ENCODE measurements at places on chromosomes 2 and 18. TPM values are rescaled to one million over a fixed set of nuclear protein-coding genes. Genes with fewer than 3 reads are reported as not detected.

The ARHGAP15 gene
- total RNA-seq: 1.2 TPM

The QPCT gene
- total RNA-seq: 7.4 TPM

The CTAGE1 gene
- total RNA-seq: not detected

The RND3 gene
- total RNA-seq: 118 TPM

The KCNS3 gene
- 3.5 TPM for total RNA-seq

The NYAP2 gene
- not detected for total RNA-seq

The ASAP2 gene
- total RNA-seq: 75.1 TPM

DNA sequence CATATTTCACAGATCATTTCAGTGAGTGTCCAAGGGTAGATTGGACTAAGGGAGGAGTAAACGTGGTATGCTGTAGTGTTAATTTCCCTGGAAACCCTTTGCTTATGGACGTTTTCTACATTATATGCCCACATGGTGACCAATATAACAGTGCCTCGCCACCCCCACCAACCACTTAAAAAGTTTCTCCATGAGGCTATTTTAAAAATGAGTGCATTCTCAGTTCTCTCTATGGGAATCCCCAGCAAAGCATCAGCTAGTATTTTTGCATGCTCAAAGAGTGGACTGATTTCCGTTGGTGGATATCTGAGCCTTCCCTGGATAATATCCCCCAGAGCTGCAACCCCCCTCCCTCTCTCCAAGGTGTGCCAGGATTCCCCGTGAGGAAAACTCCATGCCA, 73.2 kb downstream of the TGFA start:
- no peak for DNase-seq

GRCh38 chr18:67108894-67109293, 407.6 kb downstream of the DSEL start:
- DNase-seq: no peak

- no peak for DNase-seq
Measured at GRCh38 chr2:79916285-79916684, 388.3 kb downstream of the LRRTM1 start.

DNA sequence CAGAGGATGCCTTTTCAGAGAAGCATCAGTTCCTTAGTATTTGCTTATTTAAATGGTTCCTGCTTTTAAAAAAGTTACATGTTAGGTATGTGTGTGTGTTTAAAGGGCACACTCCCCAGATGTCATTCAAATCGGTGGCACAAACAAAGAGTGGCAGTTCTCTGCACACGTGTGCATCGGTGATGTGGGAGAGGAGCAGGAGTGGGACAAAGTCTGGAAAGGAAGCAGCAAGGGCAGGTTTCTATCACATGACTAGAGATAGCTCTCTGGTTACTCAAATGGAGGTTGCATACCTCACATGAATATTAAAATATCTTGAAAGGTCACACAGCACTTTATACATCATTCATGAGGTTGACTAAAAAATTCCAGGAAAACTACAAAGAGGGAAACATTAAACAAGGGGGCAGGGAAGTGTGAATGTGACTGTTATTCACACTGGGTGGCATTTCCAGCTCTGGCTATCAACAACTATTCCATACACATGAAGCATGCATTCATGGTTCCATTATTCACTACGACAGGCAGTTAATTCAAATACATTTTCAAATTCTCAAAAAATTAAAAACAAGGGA, 64.7 kb downstream of the SEPTIN10 start:
- DNase-seq: no peak

- DNase-seq: no peak
Measured at GRCh38 chr18:61616111-61616610, 276.6 kb downstream of the RNF152 start.

DNA sequence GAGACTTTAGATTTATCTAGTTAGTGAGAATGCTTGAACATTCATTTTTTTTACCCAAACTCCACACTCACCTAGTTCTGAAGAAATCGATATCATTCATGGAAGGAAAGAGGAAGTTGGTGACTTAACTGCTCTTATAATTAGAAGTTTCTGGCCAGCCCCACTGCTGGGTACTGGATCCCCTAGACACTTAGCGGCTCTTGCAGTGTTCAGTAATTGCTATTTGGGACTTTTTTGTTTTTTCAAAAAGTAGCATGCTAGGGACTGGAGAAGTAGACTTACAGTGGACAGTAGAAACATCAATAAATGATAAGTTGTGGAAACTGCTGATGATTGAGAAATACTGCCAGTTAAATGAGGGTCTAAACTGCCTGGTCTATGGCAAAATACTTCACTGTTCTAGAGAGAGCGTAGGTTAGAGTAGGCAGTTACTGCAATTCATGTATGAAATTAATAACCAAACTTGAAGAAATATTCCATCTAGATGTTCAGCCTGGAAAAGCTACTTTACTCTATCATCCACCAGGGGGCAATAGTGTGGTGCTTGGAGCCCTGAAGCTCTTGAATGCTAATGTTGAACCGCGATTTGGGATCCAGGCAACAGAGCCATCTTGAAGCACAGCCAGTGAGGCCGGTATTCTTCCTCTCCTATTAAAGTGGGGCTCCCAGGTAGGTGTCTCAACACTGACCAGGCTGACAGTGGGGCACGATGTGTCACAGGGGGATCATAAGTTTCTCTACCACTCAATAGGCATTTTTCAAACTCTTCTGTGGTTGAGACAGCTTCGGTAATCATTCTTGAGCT, 146.1 kb upstream of the SESTD1 start:
- peak; percentile 67 for DNase-seq

GRCh38 chr2:171858397-171858958, 35.6 kb downstream of the SLC25A12 start:
- no peak for DNase-seq

GRCh38 chr2:153197402-153198386, 280.9 kb downstream of the RPRM start:
- no peak for DNase-seq

- DNase-seq: no peak
Measured at GRCh38 chr2:85911814-85912692, 23.3 kb upstream of the ST3GAL5 start.

DNA sequence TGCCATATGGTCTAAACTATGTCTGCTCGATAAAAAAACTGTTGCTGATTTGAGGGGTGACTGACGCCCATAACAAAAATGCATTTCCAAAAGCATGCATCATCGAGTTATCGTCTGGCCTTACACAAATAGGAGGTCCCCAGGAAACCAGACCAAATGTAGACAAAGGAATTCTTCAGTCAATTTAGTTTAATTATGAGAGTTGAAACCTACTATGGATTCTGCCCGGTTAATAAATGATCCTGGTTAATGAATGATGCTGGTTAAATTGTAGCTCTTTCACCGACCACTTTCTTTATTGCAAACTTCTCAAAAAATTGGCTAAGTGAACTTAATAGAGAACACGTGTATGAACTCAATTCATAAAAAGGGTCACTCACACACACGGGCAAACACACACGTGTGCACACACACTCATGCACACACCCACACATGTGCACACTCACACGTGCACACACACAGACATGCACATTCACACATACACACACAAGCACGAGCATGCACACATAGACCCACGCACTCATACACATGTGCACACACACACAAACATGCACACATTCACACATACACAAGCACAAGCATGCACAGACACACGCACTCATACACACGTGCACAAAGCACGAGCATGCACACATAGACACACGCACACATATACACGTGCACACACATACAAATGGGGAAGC, 59.0 kb upstream of the SALL3 start:
- no peak for DNase-seq

GRCh38 chr2:88735133-88735532, 43.7 kb downstream of the RPIA start:
- DNase-seq: no peak

DNA sequence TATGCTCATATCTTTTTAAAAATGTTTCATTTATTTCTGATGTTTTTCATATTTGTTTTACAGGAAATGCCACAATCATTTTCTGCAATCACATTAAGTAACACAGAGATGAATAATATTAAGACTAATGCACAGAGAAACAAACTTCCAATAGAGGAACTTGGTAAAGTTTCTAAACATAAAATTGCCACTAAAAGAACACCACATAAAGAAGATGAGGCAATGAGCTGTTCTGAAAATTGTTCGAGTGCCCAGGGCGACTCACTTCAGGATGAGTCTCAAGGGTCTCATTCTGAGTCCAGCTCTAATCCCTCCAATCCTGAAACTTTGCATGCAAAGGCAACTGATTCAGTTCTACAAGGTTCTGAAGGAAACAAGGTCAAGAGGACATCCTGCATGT, 70.4 kb downstream of the APLF start:
- no peak for DNase-seq

GRCh38 chr18:75854174-75854573, 426.7 kb upstream of the SMIM21 start:
- no peak for DNase-seq

DNA sequence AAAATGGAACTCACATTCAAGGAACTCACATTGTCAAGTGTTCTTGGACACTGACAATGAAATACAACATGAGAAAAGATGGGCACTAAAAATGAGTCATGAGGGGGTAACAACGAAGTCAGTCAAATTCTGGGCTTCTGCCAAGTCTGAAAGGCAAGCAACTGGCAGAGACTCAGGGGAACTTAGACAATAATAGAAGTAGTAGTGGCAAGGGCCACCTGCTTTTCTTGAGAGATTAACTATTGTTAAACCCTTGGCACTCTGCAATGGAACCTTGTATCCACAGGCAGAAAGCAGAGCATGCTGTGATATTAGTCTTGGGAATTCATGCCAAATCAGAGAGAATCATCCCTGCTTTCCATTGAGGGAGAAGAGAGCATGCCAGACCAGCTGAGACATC, 382.6 kb upstream of the CDH2 start:
- no peak for DNase-seq

- DNase-seq: no peak
Measured at GRCh38 chr2:112593736-112594135, 9.3 kb downstream of the CHCHD5 start.

DNA sequence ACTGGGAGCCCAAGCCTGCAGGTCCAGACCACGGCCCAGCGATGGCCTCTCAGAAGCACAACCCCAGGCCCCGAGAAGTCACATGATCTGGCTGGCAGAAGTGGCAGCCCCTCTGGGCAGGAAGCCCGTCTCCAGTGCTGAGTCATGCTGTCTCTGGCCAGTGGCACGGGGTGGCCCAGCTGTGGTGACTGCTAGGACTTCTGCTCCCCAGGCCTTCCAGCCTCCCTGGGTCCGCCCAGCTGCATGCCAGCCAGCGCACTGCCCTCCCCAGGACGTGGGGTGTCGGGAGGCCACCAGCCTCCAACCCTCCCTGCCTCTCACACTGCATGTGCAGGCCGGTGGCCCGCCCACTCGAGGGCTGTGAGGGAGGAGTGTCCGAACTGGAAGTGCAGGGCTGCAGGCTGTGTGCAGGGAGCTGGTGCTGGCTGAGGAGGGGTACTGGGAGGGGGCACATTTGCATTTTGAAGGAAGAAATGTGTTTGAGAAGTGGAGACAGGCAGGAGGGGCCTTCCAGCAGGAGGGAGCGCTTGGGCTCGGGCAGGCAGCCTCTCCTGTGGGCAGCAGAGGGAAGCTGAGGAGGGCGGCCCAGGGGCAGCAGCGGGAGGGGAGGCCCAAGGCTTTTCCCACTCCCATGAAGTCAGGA, 17.0 kb upstream of the HPCAL1 start:
- peak; percentile 76 for DNase-seq

- DNase-seq: no peak
Measured at GRCh38 chr2:158507679-158508078, 50.9 kb downstream of the PKP4 start.

DNA sequence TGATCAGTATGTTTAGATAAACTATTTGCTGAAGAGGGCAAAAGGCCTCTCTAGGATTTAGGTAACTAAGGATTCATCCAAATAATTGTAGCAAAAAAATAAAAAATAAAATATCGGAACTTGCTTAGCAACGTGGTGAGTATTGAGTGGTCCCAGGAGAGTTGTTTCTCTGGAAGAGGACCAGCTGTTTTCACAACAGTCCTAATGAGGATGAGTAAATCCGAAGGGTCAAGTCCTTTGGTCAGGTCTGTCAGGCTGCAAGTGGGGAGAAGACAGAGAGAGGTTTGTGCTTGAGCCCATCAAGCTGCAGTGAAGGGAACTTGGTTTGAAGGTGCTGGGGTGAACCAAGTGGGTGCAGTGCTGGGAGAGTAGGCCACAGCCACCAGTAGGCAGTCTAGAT, 539.2 kb downstream of the SLC4A3 start:
- DNase-seq: no peak

DNA sequence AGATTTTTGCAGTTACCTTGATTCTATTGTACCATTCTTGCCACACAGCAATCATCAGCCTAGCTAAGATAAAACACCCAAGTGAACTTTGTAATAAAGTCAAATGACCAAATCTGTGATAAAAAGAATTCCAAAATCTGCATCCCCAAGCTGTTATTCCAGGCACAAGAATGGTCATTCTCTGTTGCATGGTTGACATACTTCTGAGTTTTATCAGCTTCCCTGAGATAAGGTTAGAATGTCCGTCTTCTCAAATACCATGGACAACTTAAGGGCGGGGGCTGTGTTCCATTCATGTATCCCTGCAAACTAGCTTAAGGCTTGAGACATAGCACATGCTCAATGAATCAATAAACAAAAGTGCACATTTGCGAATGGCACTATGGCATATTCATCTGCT, 8.1 kb upstream of the BMP10 start:
- DNase-seq: no peak

- no peak for DNase-seq
Measured at GRCh38 chr2:15745350-15745749, 153.7 kb downstream of the DDX1 start.

DNA sequence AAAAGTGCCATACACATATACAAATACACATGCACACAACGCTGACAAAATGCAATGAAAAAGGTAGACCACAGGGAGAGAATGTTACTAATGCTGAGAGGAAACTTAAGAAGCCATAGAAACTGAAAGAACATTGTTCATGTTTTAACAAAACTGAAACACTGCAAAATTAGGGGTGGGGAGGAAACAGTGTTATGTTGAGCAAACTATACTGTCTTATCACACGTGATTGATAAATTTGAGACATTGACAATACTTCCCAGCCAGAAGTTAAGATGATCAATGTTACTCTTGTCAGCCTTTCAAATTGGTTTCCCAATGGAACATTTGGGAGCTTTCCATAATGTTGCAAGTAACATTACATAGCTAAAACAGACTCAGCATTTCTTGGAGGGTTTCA, 165.5 kb downstream of the L3MBTL4 start:
- DNase-seq: no peak

- DNase-seq: no peak
Measured at GRCh38 chr18:34971313-34971712, 69.9 kb upstream of the MAPRE2 start.

GRCh38 chr2:109247812-109248211, 118.8 kb downstream of the SH3RF3 start:
- no peak for DNase-seq

DNA sequence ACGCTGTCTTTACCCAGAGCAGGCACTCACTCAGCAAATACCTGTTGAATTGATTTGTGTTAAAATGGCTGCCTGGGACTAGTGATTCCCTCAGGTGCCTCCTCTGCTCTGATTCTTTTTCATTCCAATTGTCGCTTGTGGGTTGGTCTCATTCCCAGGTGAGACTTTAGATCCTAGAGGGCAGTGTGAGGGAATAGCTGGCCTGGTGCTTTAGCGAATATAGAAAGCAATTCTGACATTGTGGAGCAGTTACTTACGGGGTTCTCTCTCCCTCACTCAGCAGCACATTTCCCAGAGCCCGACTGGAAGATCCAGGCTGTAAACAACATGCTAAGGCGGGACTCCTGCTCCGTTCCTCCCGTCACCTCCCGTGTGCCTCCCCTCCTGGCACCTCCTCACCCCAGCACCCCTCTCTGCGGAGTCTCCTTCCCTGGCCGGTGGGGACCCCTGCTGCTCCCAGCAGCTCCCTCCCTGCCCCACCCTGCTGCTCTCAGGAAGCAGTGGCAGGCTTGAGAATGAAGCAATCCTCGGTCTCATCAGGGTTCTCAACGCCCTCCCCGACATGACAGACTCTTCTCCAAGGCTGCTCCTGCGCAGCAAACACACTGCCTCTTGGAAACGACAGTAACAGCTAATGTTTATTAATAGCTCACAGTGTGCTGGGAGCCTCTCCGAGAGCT, 26.9 kb downstream of the CELF4 start:
- DNase-seq: no peak

Data from Calu3 (cell line).